ENCODE measurements at places on chromosomes 7 and 10.

GRCh38 chr7:36862771-36863261 is 138.5 kb upstream of the AOAH start:
- no peak for DNase-seq

- DNase-seq, result peak; percentile 46
Observed at GRCh38 chr7:2983586-2983985, 60.1 kb downstream of the CARD11 start.

GRCh38 chr10:102644066-102644645 is at the start of gene TRIM8:
Gene TRIM8, plus strand, starts transcription at chr10:102644479. Its CDS starts 139 bp downstream, at chr10:102644618.
- DNase-seq, result no peak

GRCh38 chr7:27148031-27148755 is 619 bp upstream of the HOXA6 start:
- DNase-seq, result peak; percentile 45

DNA sequence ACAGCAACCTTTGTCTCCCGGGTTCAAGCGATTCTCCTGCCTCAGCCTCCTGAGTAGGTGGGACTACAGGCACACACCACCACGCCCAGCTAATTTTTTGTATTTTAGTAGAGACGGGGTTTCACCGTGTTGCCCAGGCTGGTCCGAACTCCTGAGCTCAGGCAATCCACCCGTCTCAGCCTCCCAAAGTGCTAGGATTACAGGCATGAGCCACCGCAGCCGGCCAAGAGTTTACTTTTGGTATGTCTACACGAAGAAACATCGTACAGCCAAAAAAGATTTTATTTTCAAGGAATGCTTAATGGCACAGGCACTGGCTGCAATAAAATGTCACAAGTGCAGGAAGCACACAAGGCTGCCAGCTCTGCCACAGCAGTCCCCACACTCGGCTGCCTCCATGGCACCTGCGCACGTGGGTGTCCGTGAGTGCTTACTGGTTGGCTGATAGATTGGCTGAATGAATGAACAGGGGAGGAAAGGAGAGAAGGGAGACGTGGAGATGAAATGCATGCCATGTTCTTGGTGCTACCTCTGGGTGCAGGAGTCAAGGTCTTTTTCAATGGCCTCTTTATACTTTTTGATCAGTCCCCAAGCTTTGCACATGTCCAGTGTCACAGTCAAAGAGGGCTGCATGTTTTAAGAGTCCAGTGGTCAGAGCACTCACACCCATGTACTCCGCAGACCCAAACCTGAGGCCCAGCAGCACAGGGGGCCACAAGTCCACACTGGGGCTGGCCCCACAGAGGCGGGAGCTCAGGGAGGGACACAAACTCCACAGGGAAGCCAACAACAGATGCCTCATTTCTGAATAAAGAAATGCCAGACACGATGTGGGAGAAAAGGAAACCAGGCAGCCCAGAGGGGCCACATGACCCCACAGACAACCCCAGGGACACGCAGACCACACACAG is 198.2 kb downstream of the MAD1L1 start:
- no peak for DNase-seq

DNA sequence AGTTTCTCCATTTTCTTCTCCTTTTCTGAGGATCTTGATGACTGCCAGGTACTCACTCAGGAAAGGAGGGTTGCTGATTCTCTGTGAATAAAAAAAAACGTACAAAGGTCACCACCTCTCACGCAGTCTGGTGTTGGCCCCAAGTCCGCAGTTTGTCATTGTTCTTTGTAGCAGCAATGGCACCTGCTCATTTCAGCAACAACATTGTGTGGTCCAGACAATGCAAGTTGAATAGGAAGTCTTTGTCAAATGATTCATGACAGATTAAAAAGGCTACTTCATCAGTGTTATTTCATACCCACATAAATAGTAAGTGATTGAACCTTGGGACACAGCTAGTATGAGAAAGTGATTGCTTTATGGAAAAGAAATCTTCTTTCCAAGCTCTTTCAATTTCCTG is 653.5 kb upstream of the MGMT start:
- no peak for DNase-seq

DNA sequence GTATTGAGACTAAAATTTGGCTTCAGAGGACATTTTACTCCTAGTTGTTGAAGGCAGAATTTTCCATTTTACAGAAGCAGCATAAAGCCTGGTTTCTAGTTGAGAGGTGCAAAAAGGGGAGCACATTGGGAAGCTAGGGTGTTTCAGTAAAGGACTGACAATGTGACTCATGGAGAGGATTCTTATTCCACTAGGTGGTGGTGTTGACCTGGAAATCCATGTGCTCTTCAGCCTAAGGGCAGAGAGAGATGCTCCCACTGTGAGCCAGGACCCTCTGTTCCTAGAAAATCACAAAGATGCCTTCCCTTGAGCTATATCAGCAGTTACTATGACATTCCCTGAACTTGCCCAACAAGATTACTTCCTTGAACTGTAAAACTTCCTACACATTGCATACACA is 687.8 kb downstream of the IPMK start:
- peak; percentile 9 for DNase-seq

- DNase-seq, result no peak
Observed at GRCh38 chr7:43764039-43764761, 5.7 kb downstream of the BLVRA start.

DNA sequence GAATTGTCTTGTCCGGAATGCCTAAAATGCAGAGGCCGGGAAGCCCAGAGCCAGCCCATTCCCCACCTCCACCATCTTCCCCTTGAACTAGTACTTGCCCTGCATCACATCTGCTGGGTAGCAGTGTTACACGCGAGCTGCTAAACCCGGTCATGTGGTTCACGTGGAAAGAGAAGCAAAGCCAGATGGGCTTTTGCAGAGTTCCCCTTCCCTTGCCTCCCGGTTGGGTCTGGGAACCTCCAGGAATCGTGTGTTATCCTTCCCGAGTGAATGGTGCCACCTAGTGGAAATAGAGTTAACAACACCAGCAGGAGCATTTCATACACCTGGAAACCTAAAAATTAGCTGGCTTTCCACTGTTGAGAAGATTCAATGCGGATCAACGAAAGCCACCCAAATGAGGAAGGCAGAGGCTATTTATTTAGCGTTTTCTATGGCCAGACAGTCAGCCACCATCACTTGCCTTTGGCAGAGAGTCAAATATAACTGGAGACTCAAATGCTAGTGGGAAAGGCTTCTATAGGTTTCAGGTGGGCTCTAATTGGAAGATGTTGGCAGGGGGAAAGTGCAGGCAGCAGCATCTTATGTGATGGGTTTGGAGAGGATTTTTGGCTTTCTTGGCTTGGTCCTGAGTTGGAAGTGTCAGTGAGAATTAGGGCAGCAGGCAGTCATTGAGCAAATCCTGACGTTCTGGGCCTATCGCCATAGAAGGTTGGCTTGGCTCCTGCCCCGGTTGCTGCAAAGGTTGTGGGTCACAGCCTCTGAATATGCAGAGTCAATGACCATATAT is 12.9 kb upstream of the DENND2A start:
- DNase-seq, result peak; percentile 81

DNA sequence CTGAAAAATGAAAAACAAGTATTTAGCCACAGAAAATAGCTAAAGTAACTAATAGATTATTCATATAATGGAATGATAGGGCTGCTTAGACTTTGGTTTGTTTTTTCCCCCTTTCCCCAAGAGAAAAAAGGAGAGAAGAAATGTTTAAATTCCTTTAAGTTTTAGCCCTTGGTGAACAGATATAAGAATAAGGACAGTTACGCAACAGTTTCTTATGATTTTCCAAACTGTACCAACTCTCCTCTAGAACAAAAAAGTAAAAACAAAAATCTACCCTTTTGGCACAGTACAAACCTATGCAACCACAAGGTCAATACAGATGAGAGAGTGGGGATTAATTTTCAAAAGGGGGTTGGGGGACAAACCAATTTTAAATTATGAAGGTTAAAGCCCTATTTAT is 227.7 kb downstream of the CHCHD3 start:
- no peak for DNase-seq

- no peak for DNase-seq
Observed at GRCh38 chr10:68462536-68462935, 9.2 kb downstream of the DNA2 start.

DNA sequence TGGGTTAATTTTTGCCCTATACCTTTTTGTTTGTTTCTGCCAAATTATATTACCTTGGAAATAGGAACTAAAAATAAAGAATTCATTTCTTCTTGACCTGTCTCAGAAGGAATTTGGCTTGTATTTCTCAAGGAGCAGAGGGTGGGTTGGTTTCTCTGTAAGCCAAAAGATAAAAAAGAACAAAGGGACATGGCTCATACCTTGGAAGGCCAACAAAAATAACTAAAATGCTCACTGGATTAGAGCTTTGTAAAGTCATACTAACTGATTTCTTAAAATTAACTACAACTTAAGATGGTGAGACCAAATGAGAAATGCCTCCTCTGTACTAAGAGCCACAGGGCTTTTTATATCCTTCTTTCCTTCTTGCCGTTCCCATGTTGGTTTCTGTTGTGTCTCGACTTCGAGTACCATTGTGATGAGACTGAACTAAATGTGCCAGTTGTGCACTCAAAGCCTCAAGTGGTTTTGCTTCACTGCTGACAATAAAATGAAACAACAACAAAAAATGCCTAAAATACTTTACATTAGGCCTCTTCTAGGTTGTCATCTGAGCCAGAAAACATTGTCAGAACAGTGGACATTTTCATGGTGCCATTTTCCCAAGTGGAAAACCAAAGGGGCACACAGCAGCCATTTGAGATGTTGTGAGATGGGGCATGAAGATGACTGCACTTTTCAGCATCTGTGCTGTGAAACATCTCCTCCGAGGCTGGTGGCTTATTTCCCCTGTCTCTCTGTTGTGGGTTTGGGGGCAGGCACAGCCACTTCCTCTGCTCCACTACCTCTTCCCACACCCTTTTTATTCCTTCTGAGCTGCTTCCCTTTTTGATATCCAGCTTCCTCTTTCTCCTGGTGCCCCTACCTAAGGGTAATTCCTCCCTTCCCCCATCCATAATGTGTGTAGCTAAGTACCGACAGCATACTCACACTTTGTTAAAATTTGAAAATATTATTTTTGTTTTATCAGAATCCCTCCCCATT is 51.8 kb upstream of the AGR3 start:
- no peak for DNase-seq

DNA sequence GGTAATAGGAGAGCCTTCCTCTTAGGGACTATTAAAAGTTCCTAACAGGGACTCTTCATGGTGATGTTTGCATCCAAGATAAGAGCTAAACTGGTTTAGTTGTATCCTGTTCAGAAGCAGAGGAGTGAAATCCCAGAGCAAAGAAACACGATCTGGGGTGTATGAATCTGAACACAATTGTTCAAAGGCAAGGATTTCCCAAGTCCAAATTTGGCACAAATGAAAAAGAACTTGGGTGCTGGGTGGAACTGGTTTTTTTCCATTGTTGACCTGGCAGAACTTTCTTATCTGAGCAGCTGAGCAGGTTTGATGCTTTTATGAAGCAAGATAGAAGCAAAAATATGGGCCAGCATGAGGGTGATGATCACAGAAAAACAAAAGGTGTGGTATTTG is 6.0 kb downstream of the AGFG2 start:
- DNase-seq, result no peak

DNA sequence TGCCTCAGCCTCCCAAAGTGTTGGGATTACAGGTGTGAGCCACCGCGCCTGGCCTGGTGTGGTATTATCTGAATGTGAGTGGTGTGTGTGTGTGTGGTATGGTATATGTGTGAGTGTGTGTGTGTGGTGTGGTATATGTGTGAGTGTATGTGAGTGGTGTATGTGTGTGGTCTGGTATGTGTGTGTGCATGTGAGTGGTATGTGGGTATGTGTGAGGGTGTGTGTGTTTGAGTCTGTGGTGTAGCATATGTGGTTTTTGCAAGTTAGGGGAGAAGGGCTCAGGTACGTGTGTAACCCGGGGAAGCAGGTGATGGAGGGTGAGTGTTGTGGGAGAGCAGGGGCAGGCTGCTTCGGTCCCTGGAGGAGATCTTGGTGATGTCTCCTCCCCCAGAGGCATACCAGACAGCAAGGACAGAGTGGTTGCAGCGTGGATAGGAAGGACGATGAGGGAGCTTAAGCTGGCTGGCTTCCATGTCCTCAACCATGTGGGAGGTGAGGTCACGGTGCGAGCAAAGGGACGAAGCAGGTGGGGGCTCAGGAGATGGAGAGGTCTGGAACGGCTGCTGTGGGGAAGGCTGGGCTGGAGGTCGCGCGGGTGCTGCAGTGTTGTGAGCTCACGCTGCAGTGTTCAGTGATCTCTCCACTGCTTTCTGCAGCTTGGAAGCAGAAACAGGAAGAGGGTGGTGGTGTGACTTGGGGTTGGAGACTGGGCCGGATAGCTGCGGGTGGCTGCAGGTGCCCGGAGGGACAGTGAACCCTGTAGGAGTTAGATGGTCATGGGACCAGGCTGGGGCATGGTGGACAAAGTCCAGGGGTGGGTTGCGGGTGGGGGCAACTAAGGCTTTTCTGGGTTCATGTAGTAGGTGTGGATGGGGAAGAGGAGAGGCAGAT is 5.0 kb downstream of the ZYX start:
- DNase-seq, result no peak

- DNase-seq, result no peak
Observed at GRCh38 chr10:54139819-54140428, 661.1 kb downstream of the PCDH15 start.

DNA sequence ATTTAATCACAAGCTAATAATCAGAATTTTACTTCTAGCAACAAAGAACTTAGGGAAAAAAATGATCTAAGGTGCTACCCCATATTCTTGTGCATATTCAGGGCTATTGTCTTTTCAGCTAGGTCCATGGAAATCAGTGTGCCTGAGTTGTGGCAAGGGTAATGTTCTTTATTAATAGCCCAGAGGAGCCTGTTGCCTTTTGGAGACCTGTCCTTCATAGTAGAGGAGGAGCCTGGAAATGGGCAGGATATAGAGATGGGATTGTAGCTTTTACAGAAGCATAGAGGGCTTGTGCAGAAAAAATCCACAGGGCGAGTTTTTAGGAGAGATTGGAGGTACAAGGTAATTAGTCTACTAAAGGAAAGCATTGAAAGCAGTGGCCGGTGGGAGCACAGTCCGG is 38.9 kb downstream of the AGK start:
- DNase-seq, result no peak
